ENCODE measurements at places on chromosomes 3 and 15.

DNA sequence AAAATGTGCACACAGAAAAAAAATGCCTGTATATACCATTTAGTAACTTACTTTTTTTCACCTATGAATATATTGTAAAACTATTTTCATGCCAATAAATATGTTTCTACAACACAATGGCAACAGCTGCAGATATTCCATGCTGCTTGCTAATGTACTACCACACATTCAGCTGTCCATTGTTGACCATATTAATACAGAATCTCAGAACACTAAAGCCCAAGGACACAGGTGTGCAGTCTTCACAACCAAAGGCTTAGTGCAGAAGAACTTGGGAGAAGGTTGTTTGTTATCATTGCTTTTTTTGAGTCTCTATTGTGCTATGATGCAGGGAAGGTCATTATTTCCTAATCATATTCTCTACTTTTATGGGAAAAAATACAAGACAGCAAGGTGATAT lies 79.6 kb downstream of the DIPK2A start:
- DNase-seq = no peak
- no peak overlapping the region for H3K27ac ChIP-seq
- no peak overlapping the region for H3K4me3 ChIP-seq
- H3K27me3 ChIP-seq = no peaks in the 10 kb centered on the region
- no peaks in the 10 kb centered on the region for H3K36me3 ChIP-seq

- no peaks in the 10 kb centered on the region for H3K27me3 ChIP-seq
- DNase-seq = no peak
- H3K4me3 ChIP-seq = no peak overlapping the region
- H3K36me3 ChIP-seq = no peaks in the 10 kb centered on the region
- peaks cover 6% of the 10 kb centered on the region for H3K4me1 ChIP-seq
Measured at GRCh38 chr15:44726568-44727484, 9.5 kb upstream of the TRIM69 start.

GRCh38 chr15:82128401-82129148 lies 82.8 kb upstream of the MEX3B start:
- no peak for DNase-seq
- no peak overlapping the region for H3K27ac ChIP-seq
- H3K27me3 ChIP-seq = no peaks in the 10 kb centered on the region
- no peaks in the 10 kb centered on the region for H3K36me3 ChIP-seq
- H3K4me1 ChIP-seq = no peaks in the 10 kb centered on the region

DNA sequence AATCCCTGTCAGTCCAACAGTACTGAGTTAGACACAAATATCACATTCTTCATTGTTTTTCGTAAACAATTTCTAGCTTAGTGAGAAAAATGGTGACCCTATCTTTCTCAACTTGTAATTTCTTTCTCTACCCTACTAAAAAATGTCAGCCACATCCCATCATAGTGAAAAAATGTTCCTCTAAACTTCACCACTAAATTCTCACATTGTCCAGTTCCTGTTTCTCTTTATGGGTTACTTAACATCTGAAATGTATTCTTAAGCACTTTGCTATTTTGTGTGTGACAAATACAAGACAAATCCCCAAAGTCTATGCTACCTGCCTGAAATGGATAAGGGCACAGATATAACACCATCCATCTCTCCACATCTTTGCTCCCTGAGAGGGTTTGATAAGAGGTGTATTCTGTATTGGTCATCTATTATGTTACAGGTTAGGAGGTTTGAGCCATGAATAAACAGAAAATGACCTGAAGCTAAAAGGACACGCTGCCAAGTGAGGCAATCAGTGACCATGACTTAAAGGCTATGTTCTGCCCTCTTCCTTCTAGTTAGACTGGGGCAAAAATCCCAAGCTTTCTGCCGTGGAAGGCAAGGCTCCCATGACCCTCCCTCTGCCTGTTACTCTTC lies 118.2 kb downstream of the GADL1 start:
- H3K27me3 ChIP-seq = no peaks in the 10 kb centered on the region
- no peak overlapping the region for H3K27ac ChIP-seq
- H3K36me3 ChIP-seq = no peaks in the 10 kb centered on the region
- H3K4me3 ChIP-seq = no peak overlapping the region
- DNase-seq = no peak

DNA sequence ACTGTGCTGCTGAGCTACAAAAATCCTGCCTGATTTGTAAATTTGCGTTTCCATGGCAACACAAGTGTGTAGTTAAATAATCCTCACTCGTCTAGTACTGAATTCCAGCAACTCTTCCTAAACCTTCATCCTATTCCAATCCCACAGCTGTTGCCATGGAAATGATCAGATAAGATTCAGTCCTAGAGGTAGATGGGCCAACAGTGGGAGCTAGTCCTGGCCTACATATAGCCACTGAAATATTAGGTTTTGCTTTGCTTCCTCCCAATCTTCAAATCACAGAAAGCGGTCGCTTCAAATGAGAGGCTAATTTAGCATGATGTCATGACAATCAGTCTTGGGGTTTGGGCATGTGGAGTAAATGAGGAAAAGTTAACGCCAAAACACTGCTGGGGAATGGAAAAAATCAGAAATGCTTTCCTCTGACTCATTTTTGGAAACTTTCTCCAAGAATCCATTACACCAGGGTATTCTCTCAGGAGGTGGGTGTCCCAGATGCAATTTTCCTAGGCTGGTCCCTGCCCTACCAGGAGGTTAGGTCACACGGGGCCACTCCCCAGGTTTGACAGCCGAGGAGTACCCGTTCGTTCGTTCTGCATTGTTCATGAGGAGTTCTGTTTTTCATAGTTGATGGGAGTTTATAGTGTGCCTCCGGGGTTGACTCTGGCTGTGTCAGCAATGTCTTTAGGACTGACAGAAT lies 159.2 kb upstream of the SLCO3A1 start:
- H3K4me1 ChIP-seq = no peaks in the 10 kb centered on the region
- H3K4me3 ChIP-seq = no peak overlapping the region
- DNase-seq = no peak
- H3K36me3 ChIP-seq = no peaks in the 10 kb centered on the region

- H3K27me3 ChIP-seq = no peaks in the 10 kb centered on the region
- no peaks in the 10 kb centered on the region for H3K36me3 ChIP-seq
- H3K4me1 ChIP-seq = no peaks in the 10 kb centered on the region
- DNase-seq = no peak
- no peak overlapping the region for H3K27ac ChIP-seq
Measured at GRCh38 chr15:62607643-62608042, 434.9 kb upstream of the TPM1 start.
